ENCODE measurements at places on chromosomes 16 and 17. TPM values are rescaled to one million over a fixed set of nuclear protein-coding genes. Genes with fewer than 3 reads are reported as not detected.
A peak's percentile ranks its signal among the peaks of the same experiment; 100 is the strongest.

The RNU2-1 gene
- total RNA-seq, result not detected

- peak; percentile 83 for DNase-seq
Measured at GRCh38 chr16:56300891-56301850, 109.9 kb downstream of the GNAO1 start.

The KCNJ12 gene
- total RNA-seq, result not detected

GRCh38 chr17:19857640-19858039 lies 10.1 kb downstream of the ULK2 start:
- no peak for DNase-seq

The SLC22A31 gene
- not detected for total RNA-seq

The ZNF597 gene
- 2.9 TPM for total RNA-seq

DNA sequence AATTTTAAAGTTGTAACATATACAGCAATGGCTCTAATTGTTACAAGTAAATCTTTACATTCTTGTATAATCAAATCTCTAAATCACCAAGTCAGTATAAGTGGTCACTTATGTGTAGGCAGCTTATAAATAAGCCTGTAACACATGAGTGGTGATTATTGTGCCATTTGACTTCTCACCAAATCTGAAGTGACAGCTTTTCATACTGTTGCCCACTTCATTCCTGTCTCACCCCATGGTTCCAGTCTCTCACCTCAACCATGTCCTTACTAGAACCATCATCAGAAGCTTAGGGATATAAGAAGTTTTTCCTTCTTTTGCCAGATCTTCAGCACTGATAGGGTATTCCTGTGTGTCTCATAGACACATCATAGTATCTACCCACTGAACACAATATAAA lies 23.5 kb downstream of the TNRC6A start:
- DNase-seq, result no peak

DNA sequence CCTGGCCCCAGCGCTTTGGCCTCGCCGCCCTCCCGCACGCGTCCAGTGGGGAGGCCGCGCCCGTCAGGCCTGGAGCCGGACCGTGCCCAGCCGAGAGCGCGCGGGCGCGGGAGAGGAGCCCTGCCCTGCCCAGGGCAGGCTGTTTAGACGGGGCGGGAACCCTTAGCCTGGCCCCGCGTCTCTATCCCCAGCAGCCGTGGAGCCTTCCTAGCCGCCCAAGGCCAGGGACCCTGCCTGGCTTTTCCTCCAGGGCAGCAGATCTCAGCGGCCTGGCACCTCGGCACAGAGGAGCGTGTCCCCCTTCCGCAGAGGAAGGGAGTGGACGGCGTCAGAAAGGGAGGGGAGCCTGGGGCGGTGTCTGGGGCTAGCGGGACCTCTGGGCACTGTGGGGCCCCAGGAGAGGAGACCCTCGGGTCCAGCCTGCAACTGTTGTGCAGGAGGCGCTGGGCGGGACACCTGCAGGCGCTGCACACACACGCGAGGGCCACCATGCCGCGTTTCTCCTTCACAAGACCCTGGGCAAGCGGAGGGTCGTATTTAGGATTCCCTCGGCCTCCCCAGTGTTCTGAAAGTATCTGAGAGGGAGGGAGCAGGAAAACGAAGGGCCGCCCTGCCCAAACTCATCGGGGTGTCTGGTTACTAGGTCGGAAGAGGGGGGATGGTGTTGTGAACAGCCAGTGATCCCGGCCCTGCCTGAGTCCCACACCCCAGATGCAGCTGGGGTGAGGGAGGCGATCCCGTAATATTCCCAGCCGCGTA lies 2.3 kb upstream of the NPTX1 start:
- DNase-seq, result no peak

The ALDOC gene
- 9.4 TPM for total RNA-seq

GRCh38 chr17:73462823-73463222 lies 151.0 kb upstream of the CDC42EP4 start:
- DNase-seq, result no peak

GRCh38 chr17:67506966-67507365 lies 129.9 kb downstream of the PITPNC1 start:
- no peak for DNase-seq

DNA sequence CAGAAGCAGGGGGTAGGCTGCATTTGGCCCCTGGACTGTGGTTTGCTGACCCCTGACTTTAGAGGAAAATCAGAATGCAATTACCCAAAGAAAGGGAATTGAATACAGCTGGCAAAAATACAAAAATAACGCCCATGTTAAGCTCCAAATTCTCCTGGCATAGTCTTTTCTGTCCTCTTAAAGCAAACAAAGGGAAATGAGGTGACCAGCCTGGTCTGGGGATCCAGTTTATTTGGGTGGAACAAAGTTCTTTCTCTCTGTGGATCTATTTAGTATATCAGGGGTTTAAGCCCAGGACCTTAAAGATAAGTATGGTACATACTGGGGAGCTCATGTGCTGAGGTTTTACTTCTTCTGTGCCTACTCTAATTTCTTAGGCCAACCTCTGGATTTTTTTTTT lies 23.5 kb downstream of the DNAJA2 start:
- DNase-seq, result no peak

The RDM1 gene
- total RNA-seq, result 0.50 TPM

DNA sequence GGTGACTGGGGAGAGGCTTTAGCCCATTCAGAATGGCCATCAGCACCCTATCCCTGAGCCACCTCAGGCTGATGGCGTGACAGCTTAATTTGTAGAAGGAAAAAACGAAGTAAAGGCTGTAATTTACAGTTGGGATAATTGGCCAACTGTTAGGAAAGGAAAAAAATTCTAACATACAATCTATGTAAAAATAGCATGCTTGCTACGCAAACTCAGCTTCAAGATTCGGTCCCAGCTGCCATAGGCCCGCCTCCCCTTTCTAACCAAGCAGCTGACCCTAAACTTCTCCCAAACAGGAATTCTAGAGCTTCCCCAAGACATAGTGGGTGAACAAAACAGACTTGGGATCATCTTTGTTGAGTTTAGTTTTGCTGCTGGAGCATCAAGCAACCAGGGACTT lies 4.9 kb downstream of the SEZ6 start:
- DNase-seq, result no peak

DNA sequence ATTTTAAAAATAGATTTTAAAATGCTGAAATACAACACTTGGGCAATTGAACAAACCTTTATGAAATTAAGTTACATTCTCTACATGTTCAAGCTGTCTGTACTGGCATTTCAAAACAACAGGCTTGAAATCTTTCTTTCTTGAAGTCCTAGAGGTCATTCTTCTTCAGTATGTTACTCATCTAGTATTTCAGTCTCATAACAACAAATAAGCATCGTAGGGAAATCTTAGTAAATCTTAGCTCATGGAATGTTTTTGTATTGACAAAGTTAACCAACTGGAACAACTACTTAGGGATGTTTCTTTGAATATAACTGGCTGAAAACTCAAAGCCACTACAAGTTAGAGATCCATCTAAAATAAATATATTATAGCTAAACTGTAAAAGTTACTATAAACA lies 96.6 kb downstream of the KIF2B start:
- no peak for DNase-seq

- DNase-seq, result peak; percentile 18
Measured at GRCh38 chr17:248337-249235, 67.1 kb upstream of the DOC2B start.

DNA sequence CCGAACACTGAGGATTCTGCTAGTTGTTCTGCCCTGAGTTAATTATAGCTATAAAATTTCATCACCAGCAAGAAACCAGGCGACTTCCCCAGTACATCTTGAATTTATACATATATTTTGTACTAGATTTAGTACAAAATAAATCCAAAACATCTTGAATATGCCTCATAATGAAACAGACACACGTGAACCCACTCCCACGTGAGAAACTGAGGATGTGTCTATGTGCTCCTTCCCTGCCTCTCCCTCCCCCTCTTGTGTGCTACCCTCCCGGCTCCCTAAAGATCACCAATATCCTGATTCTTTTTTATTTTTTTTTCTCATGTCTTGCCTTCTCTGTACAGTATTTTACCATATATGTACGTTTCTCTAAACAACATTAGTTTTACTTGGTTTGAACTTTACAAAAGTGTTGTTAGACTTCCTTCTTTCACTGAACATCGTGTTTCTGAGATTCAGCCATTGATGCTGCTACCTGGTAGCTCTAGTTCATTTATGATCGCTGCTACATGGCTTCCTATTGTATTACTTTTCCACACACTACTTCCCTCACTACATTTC lies 1.1 kb upstream of the LCMT1 start:
- no peak for DNase-seq

The PDIA2 gene
- not detected for total RNA-seq

- DNase-seq, result peak; percentile 50
Measured at GRCh38 chr16:3971261-3971660, 90.7 kb upstream of the CREBBP start.

The CD300A gene
- not detected for total RNA-seq

DNA sequence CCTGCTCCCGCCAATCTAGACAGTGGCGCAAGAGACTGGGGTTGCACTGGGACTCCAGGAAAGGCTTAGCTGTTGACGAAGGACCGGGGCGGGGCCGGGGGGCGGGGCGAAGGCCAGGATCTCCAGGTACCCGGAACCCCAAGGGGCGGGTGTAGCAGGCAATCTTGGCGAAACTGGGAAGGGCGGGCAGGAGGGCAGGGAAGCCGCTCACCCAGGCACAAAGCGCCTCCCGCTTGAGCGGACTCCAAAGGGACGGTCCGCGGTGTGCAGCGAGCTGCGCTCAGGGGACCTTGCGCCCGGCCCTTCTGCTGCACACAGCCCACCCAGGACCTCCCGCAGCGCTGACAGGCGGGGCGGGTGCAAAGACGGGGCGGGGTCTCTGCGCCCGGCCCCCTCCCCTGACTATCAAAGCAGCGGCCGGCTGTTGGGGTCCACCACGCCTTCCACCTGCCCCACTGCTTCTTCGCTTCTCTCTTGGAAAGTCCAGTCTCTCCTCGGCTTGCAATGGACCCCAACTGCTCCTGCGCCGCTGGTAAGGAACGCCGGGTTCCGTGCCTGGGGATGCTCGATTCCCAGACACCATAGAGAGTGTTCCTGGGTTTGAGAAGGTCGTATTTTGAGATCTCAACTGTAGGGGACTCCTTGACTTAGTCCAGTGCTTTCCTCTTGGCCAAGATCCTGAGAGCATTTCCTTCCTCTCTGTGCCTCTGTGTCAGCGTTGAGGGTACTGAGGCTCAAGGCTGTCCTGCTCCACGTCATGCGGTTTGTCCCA lies at the start of gene MT1F:
Gene MT1F (plus strand): TSS at position 405 of the 772 bp plus-strand sequence. CDS start 100 bp downstream, at position 505.
- DNase-seq, result no peak

The MT1H gene
- total RNA-seq, result not detected

The KIF18B gene
- total RNA-seq, result 7.8 TPM

The TCAP gene
- 0.11 TPM for total RNA-seq

DNA sequence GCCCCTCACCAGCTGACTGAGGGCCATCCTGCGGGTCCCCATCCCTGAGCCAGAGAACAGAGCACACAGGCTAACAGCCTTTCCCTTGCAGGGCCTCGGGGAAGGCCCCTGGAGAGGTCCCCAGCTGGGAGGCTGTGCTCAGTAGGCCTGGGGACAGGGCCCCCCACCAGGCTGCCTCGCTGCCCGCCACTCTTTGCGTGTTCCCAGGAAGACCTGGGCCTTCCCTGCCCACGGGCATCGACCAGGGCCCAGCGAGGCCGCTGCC lies 785 bp downstream of the HID1 start:
- no peak for DNase-seq

The CDIP1 gene
- total RNA-seq, result 7.9 TPM

The TBC1D3D gene
- total RNA-seq, result 1.8 TPM

DNA sequence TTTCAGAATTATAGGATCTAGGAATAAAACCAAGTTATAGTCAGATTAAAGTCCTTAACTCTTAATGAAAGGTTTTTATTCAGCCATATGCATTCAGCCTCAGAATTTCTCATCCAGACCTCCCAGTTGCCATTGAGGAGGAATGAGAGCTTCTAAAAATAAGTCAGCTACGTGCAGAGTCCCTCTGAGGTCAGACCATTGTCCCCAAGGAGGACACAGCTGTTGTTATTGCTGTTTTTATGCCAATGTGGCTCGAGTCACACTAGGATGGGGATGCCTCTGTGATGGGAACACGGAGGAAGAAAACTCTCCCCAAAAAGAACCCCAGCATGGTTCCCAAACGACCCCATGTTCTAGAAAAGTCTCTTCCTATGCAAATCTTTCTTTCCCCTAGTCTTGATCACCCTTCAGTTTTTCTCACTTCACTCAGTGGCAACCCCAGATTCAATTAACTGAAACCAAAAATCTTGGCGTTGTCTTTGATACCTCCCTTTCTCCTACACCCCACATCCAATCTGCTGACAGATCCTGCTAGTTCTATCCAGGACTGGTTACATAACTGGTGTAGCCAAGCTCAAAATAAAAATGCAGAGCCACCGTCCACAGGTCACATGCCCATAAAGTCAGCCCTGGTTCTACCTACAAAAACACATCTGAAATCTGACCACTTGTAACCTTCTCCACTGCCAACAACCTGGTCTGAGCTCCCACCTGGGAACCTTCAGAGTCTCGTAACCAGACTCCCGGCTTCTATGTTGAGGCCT lies 138.2 kb upstream of the ERCC4 start:
- no peak for DNase-seq

- DNase-seq, result no peak
Measured at GRCh38 chr16:78175287-78175686, 75.8 kb downstream of the WWOX start.

Data from SJSA1 (cell line).